ENCODE measurements at places on chromosomes 1 and 21.

GRCh38 chr1:186139115-186139514, 235.9 kb downstream of the TPR start:
- no peak for DNase-seq

DNA sequence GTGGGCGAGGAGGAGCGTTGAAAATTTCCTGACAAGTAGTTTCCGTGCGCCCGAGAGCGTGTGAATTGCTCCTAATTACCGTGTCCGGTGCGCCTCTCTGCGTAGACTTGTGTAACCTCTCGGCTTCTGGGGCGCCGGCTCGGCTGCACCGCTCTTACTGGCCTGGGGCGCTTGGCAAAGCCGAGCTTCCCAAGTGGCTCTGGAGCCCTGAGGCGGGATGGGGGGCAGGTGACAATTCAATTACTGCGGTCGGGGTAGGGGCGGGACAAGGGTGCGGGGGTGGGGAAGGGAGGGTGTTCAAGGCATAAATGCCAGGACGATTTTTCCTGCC, 392 bp upstream of the DMRTA2 start:
- no peak for DNase-seq

- no peak for DNase-seq
Observed at GRCh38 chr1:15738416-15739113, 2.5 kb downstream of the SLC25A34 start.

- no peak for DNase-seq
Observed at GRCh38 chr1:222019029-222019428, 277.1 kb upstream of the DUSP10 start.

DNA sequence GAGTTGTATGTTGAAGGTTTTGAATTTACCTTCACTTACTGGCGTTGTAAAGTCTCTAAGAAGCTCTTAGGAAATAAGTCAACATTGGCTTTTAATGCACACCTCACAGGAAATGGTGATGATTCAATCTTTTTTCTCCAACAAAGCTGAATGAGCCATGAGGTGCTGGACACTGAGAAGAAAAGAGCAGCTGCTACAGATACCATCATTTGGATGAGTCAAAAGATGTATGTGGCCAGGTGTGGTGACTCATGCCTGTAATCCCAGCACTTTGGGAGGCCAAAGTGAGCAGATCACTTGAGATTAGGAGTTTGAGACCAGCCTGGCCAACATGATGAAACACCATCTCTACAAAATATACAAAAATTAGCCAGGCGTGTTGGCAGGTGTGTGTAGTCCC, 3.3 kb upstream of the IL23R start:
- DNase-seq: no peak

DNA sequence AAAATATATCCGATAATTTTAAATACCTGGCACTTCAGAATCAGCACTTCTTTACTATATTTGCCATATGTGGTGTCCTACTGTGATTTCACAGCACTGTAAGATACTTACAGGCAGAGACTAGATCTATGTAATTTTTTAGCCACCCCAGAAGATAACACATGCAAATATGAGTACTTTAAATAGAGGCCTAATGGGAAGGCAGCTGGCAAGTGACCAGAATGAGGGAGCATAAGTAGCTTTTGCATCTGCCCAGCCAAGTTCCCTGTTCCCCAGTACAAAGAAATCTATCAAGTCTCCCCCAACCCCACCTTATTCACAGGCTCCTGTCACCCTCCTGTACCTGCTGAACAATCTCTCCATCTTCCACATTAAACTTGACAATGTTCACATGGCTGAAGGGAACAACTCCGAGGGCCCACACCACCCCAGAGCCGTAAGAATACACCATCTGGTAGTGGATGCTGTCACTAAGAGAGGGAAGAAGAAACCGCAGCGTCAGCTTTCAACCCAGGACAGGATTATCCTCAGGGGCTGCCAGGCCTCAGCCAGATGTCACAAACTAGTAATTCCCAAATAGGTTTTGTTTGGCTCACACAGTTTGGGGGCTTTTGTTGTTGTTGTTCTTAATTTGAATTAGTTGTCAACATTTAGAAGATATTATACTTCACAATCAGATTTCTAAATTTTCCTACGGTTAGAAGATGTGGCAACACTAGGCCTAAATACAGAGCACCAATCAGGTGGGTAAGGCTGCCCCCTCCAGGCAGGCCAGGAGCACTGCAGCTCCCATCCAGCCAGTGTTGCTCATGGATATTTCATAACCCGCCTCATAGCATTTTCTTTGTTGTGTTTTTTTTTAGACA, 10.4 kb downstream of the EMC1 start:
- peak; percentile 58 for DNase-seq

DNA sequence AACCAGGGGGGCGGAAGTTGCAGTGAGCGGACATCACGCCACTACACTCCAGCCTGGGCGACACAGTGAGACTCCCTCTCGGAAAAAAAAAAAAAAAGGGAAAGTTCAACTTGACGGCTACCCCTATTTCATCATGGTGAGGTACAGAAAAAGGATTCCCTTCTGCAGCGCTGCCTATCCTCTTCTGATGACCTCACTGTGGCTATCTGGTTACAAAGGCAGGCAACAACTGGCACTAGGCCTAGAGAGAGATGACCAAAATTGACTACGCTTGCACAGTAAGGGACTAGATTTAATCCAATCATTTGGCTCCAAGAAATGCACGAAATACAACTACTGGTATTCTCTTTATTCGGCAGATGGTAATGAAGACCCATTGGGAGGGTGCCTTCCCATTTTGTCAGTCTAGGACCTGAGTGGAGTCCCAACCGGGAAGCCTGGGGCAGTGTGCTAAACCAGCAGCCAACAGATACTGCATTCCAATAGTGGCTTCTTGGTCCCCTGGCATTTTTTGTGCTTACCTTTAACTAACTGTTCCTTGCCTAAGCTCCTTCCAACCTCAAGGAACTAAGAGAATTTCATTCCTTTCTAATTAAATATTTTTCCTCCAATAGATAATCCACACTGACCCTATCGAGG, 36.6 kb downstream of the ITPKB start:
- no peak for DNase-seq

DNA sequence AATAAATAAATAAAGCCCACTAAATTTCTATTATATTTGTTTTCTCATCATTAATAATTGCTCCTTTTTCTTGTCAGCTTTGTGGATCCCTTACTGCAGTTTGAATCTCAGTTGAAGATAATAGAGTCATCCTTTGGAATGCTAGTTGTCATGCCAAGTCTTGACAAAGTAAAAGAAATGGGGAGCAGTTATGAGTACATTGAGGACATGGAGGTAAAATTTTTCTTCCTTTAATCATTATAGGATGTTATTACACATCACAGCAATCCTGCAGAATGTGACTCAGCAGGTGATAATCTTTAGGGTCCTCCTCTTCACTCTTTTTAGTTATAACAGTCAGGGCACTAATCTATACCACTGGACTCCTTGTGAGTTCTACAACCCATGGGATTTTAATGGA, 24.1 kb downstream of the MROH9 start:
- no peak for DNase-seq

- DNase-seq: no peak
Observed at GRCh38 chr21:44039828-44040227, 27.7 kb downstream of the TRAPPC10 start.

DNA sequence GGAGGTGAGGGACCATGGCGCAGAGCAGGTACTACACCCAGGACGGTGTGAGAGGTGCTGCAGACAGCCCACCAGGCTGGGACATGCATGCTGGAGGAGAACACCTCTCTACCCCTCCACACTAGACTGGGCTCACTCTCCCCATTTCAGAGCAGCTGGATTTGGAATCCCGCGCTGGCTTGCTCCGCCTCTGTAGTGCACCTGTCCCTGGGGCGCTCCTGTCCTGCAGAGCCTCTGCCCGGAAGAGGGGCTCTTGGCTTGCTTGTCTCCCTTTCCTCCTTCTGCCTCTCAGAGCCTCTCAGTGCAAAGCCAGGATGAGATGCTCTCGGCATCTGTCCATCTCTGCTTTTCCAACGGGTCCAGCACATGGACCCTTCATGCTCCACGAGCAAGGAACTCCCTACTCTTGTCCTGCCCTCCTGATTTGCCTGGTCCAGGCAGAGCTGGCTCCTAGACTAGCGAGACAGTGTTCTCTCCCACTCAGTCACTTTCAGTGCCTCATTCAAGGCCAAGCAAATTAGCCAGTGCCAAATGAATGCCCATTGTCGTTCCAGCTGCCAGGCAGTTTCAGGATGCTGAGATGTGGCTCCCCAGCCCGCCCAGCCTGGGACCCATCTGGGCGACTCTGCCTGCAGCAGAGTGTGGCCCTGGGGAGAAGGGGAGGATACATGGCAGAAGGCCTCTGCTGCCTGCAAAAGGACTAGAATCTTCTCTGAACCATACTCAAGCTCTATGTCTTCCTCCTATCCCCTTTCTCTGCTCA, 33.7 kb downstream of the CDCA8 start:
- DNase-seq: no peak

DNA sequence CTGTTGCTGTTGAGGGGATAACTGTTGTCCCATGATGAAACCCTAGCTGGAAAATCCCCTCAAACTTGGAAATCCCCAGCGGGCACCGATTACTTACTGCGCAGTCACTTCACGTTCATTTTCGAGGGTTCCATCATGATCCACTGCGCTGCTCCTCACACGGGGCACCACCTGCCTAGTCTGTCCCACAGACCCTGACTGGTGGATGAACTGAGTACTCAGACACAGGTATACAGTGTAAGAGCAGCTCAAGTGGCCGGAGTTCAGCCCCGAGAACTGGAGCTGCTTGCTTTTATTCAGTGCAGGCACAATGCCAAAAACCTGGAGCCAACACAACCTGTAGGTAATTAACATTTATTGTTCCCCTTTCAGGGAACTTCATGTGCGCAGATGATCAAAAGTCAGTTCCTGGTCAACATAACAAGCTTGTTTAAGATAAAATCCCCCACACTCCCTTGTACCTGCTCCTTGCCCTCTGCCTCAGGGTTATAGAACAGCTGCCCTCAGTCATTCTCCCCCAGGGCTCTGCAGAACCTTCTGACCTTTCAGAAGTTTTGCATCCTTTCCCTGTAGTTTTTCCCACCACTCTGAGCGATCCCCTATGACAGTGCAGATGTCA, 46.5 kb upstream of the PRELP start:
- no peak for DNase-seq

GRCh38 chr21:42063191-42063570, 7.9 kb upstream of the UMODL1 start:
- no peak for DNase-seq

DNA sequence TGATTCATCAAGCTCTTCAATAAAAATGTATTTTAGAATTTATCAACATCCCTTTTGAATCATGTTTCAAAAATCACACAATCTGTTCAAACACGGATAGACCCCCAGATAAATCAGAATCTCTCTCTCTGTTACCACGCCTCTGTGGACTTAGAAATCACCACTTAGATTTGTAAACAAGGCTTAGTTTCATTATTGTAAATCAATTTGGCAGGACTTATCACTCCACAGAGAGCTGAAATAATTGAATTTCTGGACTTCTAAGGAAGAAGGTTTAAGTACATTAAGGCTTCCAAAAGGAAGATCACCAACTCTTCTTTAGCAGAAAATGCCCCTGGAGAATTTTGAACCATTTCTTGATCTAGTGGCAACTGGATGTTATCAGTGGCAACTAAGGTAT, 100.4 kb downstream of the APP start:
- no peak for DNase-seq

- no peak for DNase-seq
Observed at GRCh38 chr1:239761509-239761908, 330.2 kb upstream of the FMN2 start.

DNA sequence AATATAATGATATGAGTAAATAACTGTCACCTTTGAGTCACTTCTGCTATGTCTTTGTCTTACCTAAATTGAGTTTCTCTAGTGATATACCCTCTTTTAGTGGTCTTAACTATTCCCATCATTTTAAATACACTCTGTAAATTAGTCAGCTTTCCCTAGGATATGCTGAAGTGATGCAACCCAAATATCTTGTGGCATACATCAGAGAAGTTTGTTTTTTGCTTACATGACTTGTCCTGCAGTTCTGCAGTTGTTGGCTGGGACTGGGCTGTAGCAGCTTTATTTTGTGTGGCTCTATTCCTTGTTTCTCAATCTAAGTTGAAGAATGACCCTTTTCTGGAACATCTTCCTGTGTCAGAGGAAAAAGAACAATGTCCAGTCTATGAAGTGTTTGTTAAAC, 76.4 kb downstream of the TTC3 start:
- DNase-seq: no peak

GRCh38 chr1:89912073-89912472, 82.8 kb upstream of the ZNF326 start:
- no peak for DNase-seq

GRCh38 chr1:3077081-3077480, 8.1 kb downstream of the PRDM16 start:
- DNase-seq: no peak

GRCh38 chr1:109918671-109919070, 8.0 kb downstream of the CSF1 start:
- no peak for DNase-seq

GRCh38 chr21:35504951-35505466, 455.9 kb upstream of the RUNX1 start:
- DNase-seq: no peak

DNA sequence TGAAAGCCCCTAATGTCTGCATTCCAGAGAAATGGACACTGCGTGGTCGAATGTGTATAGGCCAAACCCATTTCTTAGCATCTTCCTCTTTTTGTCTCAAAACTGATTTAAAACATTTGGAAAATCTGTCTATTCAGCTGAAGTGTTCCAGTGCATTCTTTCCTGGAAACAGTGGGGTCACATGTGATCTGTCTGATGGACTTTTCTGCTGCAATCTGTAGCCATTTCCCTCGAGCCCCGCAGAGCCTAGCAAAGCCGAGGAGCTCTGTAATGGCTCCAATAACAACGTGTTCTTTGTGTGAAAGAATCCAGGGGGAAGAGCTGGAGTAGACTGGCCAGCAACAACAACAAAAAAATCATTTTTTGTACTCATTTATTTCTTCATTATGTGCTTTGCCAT, 329.3 kb downstream of the BARHL2 start:
- no peak for DNase-seq

- no peak for DNase-seq
Observed at GRCh38 chr1:149936992-149937705, 470 bp upstream of the MTMR11 start.

DNA sequence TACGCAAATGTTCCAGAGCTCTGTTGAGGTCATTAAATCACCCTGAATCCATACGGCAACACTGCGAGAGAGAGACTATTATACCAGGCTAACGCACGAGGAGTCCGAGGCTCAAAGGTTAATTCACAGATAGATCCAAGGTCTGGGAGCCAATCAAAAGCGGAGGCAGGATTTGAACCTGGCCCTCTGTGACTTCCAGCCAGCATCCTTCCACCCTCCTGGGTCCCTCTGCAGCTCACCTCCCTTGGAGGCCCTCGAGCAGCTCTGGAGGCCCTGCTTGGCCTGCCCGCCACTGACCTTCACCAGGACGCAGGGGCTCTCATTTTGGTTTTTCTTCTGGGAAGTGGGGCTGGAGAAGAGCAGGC, 42.1 kb downstream of the KIAA1614 start:
- no peak for DNase-seq

- no peak for DNase-seq
Observed at GRCh38 chr1:167137793-167138510, 44.1 kb downstream of the STYXL2 start.

- peak; percentile 20 for DNase-seq
Observed at GRCh38 chr21:36700971-36701755, 2.2 kb downstream of the SIM2 start.

All from GM12892 (cell line).